Fibroblast of skin of left quadriceps (primary cell): ENCODE measurements at places on chromosomes 4 and X.

- no peak for DNase-seq
Observed at GRCh38 chr4:89744914-89745313, 92.0 kb downstream of the SNCA start.

DNA sequence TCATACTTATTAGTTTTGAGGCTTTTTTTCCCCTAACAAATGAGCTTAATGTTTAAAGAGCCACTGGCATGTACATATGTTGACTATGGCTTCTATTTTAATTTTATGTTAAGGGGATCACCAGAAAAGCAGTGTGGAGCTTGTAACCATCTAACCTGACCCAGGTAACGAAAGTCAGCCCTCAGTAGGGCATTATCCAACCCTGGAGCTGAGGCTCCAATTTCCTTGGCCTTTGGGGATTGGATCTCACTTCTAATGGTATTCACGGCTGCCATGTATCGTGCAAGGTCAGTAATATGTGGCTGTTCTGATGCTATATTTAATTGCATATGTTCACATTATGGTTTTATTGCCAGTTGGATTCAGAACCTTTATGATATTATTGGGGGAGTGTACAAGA, 75.2 kb upstream of the CCSER1 start:
- no peak for DNase-seq

GRCh38 chr4:61540944-61541343, 340.8 kb downstream of the ADGRL3 start:
- no peak for DNase-seq

- DNase-seq, result peak; percentile 60
Observed at GRCh38 chr4:82500435-82501153, 61.2 kb downstream of the TMEM150C start.

DNA sequence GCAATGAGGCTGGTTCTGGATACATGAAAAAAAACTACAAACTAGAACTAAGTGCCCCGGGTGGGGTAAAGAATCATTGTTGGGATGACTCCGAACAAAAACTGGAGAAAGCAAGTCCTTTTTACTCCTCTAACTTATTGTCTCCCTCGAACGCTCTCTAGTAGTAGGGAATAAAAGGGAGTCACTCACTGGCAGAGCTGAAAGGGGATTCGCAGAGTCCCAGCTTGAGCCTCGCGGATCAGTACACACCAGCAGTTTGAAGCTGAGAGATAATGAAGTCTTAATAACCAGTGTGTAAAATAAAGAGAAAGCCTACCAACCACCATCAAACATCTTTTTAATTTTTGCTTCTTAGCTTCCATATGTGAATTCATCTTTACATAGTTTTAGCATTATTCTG, 521.9 kb upstream of the ARX start:
- no peak for DNase-seq

DNA sequence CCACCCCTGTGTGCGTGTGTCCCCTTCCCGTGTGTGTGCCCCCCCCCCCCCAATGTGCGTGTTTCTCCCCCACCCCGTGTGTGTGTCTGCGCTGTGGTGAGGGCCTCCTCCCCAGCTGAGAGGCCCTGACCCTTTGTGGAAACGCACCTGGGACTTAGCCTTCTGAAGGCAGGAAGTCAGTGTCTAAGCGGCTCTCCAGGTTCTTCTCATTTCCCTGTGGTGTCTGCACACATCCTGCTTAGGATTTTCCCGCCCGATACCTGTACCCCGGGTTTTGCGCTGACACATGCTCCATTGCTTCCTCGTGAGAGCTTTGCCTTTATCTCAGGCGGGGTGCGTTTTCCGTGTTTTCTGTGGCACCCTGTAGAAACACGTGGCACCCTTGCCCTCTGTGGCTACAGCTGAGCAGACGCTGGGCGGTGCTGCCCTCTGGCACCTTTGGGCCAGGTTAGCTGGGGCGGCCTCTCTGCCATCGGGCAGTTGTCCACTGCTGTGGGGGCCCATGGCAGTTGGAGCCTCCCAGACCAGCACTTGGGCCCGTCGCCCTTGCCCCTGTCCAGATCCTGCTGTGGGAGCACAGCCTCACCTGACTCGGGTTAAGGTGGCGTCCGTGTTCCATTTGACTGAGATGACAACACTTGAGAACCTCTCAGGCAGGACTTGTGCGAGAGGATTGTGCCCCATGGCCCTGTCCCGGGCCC, 26.3 kb downstream of the MAEA start:
- DNase-seq, result no peak

DNA sequence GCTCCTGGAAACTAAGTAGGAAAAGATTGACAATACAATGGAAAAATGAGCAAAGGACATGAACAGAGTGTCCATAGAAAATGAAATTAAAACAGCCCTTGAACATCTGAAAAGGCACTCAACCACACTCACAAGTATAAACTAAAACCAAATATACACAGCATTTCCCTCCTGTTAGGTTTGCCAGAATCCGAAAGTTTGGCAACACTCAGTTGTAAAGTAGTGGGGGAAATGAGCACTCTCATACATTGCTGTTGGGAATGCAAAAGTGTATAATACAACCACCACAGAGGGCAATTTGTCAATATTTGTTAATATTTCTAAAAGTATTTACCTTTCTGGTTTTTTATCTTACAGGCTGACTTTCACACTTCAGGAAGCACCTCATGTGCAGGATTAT, 84.2 kb upstream of the TMEM164 start:
- no peak for DNase-seq

DNA sequence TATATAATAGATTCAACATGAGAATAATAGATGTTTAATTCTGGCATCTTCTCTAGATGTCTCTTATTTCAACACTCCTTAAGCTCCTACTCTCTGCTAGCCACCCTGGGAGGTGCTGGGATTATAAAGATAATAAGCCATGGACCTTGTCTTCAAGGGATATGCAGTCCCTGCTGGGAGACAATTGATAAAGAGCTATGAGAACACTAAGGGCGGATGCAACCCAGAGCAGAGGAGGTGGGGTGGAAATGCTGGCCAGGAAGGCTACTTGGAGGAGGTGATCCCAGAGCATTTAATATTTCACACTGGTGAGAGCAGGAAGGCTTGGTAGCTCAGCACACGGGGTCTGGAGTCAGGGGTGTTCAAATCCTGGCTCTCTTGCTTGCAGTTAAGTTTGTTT, 18.3 kb upstream of the PGRMC2 start:
- DNase-seq, result no peak

DNA sequence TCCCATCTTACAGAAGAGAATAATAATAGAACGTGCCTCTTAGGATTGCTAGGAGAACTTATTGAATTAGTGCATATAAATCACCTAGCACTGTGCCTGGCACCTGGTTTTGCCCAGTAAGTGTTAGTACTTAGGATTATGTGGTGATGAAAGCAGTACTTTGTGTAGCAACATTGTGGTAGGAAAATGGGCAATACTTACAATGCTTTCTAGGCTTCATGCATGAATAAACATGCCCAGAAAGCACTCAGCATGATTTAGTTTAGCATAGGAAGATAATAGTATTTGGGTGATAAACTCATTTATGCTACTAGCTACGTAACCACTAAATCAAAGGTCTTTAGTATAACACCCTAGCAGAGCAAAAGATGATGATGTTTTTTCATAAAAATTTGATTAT, 105.6 kb downstream of the NEUROG2 start:
- DNase-seq, result no peak

- DNase-seq, result no peak
Observed at GRCh38 chrX:100663642-100664041, 19.6 kb downstream of the SRPX2 start.

GRCh38 chr4:8502836-8503585, 62.4 kb downstream of the TRMT44 start:
- DNase-seq, result no peak

GRCh38 chrX:47648376-47648775, 2.0 kb downstream of the ELK1 start:
- DNase-seq, result no peak

GRCh38 chr4:160044693-160045092, 941.8 kb downstream of the RAPGEF2 start:
- DNase-seq, result no peak

GRCh38 chrX:107549504-107549903, 78.8 kb upstream of the PRPS1 start:
- no peak for DNase-seq

DNA sequence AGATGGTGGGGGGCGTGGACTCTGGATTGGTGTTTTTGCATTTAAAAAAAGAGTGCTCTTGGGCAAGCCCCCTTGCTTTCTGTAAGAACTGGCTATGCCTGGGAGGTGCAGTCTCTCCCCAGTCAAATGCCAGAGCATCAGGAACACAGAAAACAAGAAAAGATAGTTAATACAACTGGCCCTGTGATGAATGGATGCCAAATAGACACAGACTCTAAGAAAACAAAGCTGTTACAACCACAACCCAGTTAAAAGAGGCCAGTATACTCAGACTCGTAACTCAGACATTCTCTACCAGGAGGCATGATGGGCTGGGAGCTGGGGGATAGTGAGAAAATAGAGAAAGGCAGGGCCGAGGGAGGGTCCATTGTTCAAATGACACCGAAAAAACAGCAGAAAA, 32.5 kb upstream of the C1QTNF7 start:
- no peak for DNase-seq

DNA sequence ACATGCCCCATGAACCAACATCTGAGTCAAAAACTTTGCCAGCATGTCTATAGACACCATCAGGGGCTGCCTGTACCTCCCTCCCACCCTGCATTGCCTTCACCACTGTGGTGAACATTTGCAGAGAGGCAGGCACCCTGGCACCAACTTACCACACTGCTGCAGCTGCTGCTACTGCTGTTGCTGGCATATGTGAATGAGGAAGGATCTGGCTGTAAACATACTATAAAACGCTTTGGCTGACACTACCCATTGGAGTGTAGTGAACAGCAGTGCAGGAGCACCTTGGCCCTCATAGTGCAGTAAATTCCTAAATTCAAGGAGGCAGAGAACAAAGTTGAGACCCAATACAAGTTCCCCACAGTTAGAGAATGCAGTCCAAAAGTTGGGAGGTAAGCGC, 90.6 kb upstream of the SPIN4 start:
- no peak for DNase-seq

- no peak for DNase-seq
Observed at GRCh38 chr4:788636-789297, 37.2 kb downstream of the CPLX1 start.

- DNase-seq, result no peak
Observed at GRCh38 chr4:86856896-86857295, 7.7 kb upstream of the SLC10A6 start.

GRCh38 chr4:130043732-130044160, 947.8 kb downstream of the C4orf33 start:
- peak; percentile 70 for DNase-seq

DNA sequence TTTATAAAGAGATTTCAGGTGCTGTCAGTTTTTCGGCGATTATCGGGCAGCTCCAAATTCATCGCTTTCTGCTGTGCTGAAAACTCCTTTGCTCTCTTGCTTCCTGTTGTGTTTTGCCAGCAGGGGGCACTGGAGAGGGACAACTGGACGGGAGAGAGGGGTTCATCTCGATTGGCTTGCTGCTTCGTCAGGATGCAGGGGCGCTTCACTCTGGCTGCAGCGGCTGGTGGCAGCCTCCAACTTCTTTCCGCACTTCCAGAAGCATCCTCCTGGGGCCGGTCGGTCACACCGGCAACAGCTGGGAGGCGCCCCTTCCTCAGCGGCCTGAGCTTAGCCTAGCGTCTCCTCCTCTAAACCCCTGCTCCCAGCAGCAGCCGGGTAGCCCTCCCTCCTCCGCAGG, 29.5 kb downstream of the MSL3 start:
- DNase-seq, result peak; percentile 23

DNA sequence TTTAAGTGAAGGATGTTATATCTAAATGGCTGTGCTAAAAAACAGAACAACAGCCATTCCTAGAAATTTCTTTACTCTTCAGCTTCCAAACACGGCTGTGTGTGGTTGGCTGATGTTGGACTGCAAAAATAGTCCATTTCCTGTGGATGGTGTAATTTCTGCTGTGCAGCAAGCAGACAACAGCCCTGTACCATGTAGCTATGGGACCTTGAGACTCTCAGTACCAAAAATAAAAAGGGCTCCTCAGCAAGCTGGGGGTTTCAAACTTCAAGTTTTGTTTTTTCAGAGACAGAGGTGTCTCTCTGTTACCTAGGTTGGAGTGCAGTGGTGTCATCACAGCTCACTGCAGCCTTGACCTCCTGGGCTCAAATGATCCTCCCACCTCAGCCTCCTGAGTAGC, 18.1 kb downstream of the CD40LG start:
- no peak for DNase-seq

DNA sequence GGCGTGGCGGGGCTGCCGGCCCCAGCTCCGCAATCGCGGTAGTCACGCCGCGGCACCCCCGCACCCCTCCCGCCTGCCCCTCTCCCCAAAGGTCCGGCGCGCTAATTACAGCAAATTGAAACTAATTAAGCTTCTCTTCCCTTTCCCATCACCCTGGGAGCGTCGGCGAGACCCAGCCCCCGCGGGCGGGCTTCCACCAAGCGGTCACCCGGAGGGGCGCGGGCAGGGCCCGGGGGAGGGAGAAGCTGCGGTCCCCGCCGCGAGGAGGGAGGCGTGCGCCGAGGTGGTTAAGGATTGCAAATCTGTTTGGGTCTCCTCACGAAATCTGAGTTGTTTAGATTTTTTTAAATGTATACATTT, 13.1 kb downstream of the ARX start:
- DNase-seq, result no peak

- DNase-seq, result no peak
Observed at GRCh38 chr4:100681289-100681688, 163.5 kb upstream of the EMCN start.

DNA sequence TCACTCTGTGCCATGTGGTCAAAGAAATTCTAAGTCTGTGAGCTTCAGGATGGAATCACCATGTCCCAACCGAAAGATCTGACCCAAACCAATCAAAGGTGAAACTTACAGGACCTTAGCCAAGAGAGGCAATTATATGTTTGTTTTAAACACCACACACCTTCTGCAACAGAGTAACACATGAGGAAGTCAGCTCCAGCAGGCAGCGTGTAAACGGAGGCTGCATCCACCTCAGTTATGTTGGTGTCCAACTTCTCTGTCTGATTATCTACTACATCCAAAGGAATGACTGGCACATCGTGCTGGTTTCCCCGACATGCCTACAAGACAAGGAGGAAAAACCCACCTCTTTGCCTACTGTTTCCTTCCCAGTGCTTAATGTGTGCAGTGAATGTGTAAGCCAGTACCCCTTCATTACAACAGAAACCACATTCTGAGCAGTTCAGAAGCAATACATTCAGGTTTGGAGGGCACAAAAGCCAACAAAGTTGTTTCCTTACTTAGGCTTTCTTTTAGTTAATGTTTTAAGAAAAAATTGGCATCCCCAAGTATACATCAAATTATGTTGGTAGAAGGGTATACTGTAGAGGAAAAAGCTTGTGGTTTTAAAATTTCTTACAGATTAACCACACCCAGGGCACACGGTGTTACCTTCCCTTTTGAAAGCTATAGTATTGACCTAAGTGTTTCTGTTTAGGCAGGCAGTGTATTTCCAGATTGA, 12.4 kb downstream of the CASP6 start:
- DNase-seq, result no peak

DNA sequence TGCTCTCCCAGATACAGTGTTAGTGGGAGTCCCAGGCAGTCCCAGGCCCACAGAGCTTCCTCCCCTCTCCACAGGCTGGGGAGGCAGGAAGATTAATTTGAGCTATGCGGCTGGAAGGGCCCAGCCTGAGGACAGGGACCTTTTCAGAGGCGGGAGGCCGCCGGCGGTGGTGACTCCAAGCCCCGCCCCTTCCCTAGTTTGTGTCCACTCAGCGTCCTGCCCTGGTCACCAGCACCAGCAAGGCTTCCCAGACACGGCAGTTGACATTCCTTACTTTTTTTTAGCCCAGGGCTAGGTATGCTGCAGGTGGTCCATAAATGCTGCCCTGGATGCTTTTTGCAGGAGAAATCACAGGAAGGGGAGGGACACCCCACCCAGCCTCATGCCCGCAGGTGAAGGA, 67.7 kb upstream of the LRPAP1 start:
- no peak for DNase-seq
